ENCODE measurements at places on chromosomes 5 and 9.

GRCh38 chr5:2415678-2416077 lies 335.8 kb downstream of the IRX2 start:
- no peak for DNase-seq

DNA sequence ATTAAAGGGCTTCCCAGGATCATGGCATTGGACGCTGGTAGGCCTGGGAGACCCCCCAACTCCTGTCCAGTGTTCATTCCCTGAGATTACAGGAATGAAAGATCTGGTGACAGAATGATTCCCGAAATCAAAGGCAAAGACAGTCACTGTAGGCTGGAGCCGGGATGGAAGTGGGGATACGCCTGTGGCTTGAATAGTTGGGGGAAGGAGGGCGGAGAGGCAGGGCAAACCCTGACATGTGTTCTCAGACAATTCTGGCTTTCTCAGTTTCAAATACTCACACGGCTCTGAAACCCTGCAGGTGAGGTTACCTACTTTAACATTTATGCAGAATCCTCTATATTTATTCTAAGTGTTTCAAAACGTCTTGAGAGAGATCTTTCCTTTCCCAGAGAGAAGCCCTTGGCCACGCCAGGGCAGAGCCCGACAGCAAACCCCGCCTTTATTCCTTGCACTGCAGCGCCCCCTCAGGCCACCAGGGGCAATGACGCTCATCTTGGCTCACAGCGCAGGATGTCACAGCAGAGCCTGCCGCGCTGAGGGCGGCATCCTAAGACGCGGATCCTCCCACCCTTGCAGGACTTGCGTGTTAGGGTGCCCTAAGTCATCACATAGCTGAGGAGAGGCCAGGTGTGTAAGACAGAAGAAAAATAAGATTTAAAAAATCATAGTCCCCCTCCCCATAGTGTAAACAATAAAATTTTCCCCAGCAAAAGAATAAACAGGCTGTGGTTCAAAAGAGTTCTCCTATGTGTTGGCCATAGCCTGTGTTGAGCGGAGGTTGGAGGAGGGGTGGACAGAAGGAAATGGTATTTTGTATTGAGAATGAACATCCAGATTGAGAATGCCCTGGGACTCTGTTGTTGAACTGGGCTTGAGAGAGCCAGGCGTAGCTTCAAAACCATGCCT lies 284.5 kb downstream of the NTRK2 start:
- peak; percentile 90 for DNase-seq

- DNase-seq, result no peak
These were observed 332.4 kb upstream of the EFNA5 start for GRCh38 chr5:108003178-108003577.

GRCh38 chr5:57041570-57041969 lies 89.6 kb upstream of the MIER3 start:
- no peak for DNase-seq

DNA sequence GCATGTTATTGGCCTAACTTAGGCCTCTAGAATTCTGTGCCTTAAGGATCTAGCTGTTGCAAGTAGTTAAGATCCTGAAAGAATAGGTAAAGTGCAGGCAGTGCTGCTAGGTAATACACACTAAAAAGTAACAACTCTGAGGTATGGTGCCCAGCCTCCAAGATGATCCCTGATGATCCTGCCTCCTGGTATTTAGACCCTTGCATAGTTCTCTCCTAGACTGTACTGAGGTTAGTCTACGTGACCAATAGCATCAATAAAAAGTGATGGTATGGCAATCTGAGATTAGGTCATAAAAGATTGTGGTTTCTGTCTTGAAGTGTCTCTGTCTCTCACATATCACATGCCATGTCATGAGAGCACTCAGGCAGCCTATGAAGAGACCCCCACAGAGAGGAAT lies 9.2 kb downstream of the TSTD2 start:
- DNase-seq, result no peak

Data from ELF-1 (cell line).